ENCODE measurements at places on chromosomes 5 and 9.

GRCh38 chr5:134818776-134819175 is 27.0 kb upstream of the C5orf24 start:
- DNase-seq: no peak

DNA sequence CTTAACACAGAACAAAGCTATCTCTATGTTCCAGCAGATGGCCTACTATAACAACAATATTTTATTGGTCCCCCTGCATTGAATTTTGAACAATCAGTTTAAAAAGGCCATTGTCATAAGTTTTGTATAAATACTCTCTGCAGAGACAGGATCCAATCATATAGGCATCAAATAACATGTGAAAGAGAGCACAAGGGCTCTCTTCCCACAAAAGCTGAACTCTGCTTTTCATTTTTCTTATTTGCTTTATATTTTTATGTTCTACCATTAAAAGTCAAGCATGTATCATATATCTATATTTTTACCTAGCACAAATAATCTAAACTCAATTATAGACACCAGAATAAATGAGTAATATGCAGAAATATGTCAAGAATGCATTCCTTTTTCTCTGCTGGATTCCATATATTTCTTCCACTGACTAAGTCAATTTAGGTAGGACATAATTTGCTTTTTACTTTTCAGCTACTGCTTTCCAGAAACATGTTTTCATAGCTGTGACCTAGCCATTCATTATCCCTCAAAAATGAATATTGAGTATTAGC is 143.6 kb downstream of the CDH9 start:
- no peak for DNase-seq

- no peak for DNase-seq
Observed at GRCh38 chr9:72360324-72360723, 4.7 kb downstream of the ZFAND5 start.

GRCh38 chr9:137501457-137501856 is 42.3 kb upstream of the NSMF start:
- DNase-seq: no peak

- no peak for DNase-seq
Observed at GRCh38 chr5:41003670-41004376, 67.3 kb downstream of the MROH2B start.

DNA sequence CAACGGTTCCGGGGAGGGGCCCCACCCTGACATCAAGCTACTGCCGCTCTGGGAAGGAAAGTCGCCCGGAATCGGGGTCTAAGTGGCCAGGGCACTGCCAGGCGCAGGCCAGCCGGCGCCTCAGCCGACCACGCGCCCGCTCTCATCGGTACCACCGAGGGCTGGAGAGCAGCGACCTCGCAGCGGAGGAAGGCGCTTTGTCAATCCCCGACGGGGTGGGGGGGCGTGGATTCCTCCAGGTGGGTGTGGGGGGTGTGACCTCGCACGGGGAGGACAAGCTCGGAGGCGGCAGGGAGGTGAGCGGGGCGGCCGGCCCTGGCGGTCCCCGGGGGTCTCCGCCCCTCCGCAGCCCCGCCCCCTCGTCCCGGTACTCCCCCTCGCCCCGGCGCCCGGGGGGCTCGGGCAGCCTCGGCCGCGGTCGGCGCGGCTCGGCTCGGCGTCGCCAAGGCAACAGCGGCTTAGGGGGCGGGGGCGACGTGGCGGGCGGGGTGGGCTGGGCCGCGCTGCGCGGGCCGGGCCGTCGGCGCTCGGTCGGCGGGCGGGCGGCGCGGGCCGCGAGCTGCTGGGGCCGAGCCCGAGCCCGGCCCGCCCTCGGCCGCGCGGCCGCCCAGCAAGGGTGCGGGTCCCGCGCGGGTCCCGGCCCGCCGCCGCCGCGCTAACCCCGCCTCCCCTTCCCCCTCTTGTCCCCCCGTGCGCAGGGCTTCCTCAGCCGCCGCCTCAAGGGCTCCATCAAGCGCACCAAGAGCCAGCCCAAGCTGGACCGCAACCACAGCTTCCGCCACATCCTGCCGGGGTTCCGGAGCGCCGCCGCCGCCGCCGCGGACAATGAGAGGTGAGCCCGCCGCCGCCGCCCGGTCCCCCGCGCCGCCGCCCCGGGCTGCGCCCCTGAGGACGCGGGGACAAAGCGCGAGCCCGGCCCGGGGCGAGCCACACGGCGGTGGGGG is 47.5 kb downstream of the DAB2IP start:
- no peak for DNase-seq

- DNase-seq: no peak
Observed at GRCh38 chr5:162769019-162769418, 668.4 kb upstream of the CCNG1 start.

GRCh38 chr9:70382709-70383605 is 31.5 kb downstream of the KLF9 start:
- DNase-seq: no peak

DNA sequence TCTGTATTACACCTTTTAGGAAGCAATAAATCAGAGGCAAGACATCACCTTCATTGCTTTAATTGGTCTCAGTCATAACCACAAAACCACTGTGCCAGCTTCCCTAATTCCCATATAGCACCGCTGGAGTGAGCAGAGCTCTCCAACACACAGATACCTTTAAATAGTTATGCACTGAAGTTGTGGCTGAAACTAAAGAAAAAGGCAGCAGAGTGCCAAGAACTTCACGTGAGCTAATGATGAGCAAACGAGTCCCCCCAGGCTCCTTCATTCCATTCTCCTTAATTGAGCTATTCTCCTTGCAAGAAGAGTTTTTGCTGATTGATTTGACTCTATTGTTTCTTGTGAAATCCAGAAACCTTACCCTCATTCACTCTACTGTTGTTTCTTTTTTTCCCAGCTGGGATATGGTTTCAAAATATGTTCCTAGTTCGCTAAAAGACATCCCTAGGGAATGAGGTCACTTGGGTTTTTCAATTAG is 501.5 kb downstream of the SPATA31D1 start:
- no peak for DNase-seq
